Stimulated activated CD4-positive, alpha-beta T cell treated with anti-CD3 and anti-CD28 coated beads, Interleukin-4, amount 100 ng/mL, for 24 hours (primary cell): ENCODE measurements at places on chromosomes 1 and 21.

DNA sequence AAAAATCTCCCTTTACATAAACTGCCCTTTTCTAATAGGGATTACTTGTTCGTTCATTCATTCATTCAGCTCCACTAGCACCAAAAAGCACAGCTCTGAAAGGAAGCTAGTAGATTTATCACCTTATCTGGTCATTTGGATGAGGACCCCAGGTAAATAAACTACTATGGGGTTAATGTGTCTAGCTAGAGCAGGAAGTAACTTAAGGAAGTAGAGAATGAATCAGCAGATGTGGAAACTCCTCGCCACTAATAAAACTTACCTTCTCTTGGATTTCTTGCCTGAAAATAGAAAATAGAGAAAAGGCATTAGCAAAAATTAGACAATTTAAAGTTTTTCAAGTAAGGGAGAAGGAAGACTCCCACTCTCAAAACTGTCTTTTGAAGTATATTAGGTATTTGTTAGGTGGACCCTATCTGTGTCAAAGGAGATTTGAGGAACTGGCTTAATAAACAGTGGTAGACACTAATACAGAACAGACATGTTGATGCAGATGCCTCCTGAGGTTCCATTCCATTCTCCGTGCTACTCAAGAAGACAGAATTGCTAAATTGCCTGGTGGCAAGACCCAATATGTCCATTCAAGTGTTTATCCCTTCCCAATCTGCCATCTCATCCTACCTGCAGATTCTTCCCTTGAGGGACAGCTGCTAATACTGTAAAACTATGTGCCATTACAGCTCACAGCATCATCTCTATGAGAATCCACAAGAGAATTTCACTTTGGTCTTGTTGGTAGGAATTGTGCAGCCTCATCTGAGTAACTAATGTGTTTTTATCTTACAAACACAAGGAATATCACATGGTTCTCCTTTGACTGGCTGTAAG, 14.9 kb downstream of the SELL start:
- DNase-seq: no peak

- no peak for DNase-seq
Observed at GRCh38 chr1:13536571-13536970, 22.8 kb upstream of the LRRC38 start.

- no peak for DNase-seq
Observed at GRCh38 chr1:86436041-86436440, 12.1 kb downstream of the CLCA2 start.

DNA sequence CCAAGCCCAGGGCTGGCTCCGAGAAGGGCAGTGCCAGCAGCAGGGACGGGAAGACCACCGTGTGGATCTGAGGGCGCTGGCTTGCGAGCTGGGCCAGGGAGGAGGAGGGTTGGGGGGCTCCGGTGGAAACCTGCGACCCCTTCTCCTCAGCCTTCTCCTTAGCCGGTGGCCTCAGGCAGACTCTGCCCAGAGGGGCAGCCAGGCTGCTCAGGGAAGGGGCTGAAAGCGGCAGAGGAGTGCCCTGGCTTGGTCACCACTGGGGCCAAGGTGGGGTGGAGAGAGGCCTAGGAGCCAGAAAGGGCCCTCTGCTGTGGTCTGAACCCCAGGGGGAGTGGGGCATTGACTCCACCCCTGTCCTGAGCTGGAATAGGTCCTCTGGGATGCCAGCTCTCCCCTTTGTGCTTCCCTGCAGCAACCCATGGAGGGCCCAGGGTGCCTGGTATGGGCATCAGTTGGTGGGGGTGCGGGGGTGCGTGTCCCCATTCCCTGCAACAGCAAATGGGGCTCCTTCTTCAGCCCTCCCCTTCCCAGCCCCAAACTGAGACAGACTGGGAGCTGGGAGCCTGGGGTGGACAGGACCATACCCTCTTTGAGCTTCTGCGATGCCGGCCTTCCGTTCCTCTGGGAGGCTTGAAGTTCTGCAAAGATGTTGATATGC, 6.5 kb upstream of the IBA57 start:
- DNase-seq: no peak

DNA sequence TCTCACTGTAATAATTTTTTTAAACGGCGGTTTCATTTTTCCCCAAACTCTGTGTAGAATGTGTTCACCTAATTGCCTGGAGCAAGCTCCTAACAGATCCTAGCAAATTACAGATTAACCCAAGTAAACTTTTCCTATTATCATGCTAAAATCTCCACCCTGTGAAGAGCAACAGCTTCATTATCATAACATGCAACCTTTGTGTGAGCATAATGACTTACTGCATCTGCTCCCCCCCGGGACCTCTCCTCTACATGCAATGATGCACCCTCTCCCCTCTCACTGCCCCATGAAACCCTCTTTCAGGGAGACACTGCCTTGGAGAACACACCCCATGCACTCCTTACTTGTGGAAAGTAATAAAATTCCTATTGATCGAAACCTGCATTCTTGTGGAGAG, 717.0 kb upstream of the TMPRSS15 start:
- no peak for DNase-seq

GRCh38 chr1:76426606-76427005, 352.1 kb downstream of the ST6GALNAC3 start:
- no peak for DNase-seq

DNA sequence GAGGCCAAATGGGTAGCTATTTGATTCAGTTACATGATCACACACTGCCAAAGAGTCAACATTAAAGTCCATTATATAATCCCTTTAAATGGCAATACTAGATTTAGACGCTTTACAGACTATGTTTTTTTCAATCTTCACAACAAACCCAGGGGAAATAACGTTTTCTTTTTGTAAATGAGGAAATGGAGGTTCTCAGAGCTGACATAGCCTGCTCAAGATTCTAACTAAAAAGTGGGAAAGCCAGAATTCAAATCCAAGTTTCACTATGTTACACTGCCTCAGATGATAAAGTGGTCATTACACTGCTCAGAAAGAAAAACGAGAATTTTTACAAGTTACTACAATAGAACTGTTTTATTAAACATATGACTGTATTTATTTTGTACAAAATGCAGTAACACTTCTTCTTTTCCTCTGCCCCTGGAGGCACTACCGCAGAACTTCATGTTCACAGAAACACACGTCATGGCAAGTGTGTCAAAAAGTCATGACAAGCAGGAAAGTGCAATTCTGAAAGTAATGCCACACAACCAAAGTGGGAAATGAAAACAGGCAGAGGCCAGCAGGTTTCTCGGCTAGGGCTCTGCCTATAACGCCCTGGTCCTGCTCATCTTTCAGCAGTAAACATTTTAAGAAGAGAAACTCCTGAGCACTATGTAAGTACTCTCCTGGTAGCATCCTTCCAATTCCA, 19.0 kb downstream of the THEMIS2 start:
- DNase-seq: peak; percentile 56

GRCh38 chr1:211789641-211790464, 40.7 kb downstream of the LPGAT1 start:
- DNase-seq: no peak

- DNase-seq: no peak
Observed at GRCh38 chr21:41648591-41649031, 118.2 kb downstream of the RIPK4 start.

- DNase-seq: no peak
Observed at GRCh38 chr1:50967416-50968157, 2.5 kb upstream of the CDKN2C start.

- DNase-seq: peak; percentile 48
Observed at GRCh38 chr21:33299181-33299752, 25.5 kb upstream of the IFNAR1 start.

- DNase-seq: no peak
Observed at GRCh38 chr21:35346697-35347096, 297.6 kb upstream of the RUNX1 start.

DNA sequence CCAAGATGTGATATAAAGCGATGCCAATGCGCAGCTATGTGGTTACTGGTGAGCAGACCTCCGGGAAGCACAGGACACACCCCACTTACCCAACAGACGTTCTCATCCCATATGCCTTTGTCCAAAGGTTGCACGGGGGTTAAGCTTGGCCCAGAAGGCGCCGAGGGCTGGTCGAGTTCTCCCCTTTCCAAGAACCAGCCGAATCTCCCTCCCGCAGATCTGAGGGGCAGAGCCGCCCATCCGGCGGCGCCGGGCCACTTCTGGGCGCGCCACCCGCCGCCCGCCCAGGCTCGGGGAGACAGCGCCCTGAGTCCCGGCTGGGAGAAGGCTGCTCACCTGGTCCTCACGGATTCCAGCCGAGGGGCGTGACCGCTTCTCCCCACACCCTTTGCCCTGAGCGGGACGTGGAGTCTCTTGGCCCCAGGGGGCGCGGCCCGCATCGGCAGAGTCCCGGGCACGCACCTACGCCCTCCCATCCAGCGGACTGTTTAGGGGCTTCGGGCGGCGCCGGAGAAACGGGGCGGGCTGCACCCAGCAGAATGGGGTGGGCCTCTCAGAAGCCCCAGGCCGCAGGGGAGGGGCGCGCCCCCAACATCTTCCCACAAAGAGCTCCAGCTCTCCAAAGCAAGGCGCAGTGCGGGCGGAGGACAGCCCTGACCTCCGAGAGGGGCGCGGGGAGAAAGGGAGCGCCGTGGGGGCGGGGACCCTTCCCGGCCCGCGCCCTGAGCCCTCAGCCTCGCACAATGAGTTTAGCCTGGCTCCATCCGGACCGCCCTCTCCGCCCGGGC, 615 bp downstream of the GPR161 start:
- DNase-seq: no peak
